Activated CD4-positive, alpha-beta T cell treated with anti-CD3 and anti-CD28 coated beads, Interleukin-2, Interleukin-6, amounts not matched to agents 100 ng/mL and 50 ng/mL, durations not matched to agents 16 hours and 8 hours (primary cell): ENCODE measurements at places on chromosomes 5 and 9.

- DNase-seq = no peak
Observed at GRCh38 chr9:23322392-23322791, 503.6 kb downstream of the ELAVL2 start.

GRCh38 chr5:151100681-151101080 lies 19.8 kb upstream of the TNIP1 start:
- DNase-seq = no peak

GRCh38 chr5:58235299-58235698 lies 224.6 kb downstream of the PLK2 start:
- DNase-seq = no peak

DNA sequence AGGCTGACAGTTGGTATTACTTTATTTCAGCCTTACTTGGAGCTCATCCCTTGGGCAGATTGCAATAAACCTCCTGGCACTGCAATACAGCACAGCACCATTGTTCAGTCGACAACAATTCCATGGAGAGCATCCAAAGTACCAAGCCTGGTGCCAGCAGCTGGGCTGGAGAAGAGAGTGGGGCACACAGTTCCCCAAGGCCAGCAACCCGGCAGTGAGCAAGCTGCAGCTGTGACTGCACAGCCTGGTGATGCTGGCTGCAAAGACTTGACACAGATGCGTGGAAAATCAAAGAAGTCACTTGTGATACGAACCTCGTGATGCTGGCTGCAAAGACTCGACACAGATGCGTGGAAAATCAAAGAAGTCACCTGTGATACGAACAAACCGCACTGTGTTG lies 125.4 kb downstream of the ATPSCKMT start:
- no peak for DNase-seq

DNA sequence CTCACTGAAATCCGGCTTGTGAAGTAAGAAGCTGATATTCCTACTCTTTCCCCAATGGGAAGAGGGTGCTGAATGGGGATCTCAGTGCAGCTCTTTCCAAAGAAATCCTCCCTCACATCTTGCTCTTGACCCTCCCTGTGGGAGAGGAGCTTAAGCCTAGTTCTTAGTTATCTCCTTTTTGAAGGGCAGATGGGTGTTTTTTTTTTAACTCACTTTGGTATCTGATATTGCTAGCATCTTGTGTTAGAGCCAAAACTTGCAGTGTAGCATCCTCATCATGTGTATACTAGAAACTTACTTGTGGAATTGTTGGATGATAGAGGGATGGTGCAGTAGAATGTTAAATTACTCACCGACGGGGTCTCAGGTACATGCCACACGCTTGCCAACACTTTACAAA lies 90.2 kb downstream of the F2RL2 start:
- no peak for DNase-seq

DNA sequence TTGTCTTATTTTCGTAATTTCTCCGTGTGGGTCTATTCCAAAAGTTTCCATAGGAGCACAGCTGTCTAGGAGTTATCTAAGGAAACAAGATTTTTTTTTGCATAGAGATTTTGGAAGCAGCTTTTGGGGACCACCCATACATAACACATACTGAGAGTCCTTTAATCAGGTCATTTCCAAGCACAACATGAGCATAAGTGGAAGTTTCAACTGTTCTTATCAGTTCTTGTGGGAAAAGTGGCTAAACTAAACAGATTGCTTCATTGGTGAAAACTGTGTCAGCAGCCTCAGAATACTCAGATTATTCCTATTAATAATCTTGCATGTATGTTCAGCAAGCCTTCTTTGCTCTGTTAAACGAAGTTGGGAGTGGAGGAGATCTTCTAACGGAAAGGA lies 153.6 kb upstream of the TYRP1 start:
- DNase-seq = no peak

DNA sequence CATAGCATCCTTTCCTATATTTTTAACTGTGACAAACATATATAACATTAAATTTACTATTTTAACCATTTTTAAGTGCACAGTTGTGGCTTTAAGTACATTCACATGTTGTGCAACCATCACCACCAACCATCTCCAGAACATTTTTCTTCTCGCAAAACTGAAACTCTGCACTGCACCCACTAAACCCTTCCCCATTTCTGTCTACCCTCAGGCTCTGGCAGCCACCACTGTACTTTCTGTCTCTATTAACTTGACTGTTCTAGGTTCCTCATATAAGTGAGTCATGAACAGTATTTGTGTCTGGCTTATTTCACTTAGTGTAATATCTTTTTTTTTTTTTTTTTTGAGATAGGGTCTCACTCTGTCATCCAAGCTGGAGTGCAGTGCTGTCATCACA lies 25.5 kb downstream of the KCNMB1 start:
- no peak for DNase-seq

GRCh38 chr5:58327289-58327688 lies 132.6 kb downstream of the PLK2 start:
- no peak for DNase-seq

DNA sequence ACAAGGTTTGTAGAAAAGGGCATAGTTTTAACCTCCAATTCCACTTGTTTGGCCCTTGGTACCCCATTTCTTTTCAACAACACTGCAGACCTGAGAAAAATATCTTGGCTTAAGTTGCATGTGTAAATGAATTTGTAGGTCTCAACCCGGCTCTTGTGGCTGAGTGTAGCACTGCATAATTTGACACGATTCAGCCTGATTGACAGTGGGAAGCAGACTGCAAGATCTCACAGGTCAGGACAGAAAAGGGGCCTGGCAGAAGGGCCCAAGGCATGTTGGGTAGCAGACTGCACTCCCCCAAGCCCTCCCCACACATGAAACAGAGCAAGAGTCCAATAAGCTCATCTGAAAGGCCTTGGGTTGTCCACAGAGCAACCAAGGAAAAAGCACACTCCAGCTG lies 169.7 kb upstream of the SMARCA2 start:
- DNase-seq = no peak
